ENCODE measurements at places on chromosomes 11 and 22.
A peak's percentile ranks its signal among the peaks of the same experiment; 100 is the strongest.

DNA sequence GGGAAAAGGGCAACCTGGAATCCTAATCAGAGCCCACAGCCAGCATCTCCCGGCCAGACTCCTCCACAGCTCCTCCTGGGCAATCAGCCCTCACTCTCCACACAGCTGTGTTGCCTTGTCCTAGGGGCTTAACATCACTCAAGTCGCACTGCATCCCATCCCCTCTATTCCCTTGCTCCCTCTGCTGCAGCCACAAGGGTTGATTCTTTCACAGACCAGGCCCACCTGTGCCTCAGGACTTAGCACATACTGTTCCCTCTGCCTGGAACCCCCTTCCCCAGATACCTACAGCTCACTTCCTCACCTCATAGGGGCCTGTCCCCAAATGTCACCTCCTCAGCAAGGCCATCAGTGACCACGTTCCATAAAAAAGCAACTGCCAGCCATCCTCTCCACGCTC, 18.4 kb downstream of the SPATA19 start:
- DNase-seq, result no peak

- peak; percentile 37 for DNase-seq
Measured at GRCh38 chr11:2975594-2975993, 16.5 kb downstream of the NAP1L4 start.

DNA sequence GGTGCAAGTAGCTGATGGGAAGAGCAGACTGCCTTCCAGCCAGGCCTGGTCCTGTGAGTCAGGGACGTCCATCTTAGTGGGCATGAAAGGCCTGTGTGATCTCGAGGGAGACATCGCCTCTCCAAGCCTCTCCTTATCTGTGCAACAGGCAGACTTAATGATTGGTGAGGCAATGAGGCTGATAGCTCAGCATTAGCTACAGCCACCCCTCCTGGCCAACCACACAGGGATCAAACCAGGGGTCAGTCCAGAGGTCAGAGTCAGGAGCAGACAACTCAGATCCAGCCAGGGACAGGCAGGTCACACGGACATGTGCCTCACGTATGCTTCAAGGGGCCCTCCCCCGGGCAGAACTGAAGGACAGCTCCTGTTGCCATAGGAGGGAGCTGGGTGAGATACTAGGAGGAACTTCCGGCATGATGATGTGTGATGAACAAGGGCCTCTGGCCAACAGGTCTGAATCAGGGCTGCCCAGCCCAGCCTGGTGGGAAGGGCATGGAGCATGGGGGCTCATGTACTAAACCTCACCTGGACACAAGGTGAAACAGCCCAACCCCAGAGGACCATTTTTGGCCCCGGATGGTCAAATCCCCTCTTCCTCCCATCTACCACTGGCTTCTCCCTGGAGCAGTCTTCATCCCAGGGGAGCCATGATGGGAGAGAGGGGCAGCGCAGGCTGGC, 2.8 kb upstream of the APOC3 start:
- no peak for DNase-seq

GRCh38 chr11:35515224-35515623, 10.2 kb downstream of the PAMR1 start:
- no peak for DNase-seq

DNA sequence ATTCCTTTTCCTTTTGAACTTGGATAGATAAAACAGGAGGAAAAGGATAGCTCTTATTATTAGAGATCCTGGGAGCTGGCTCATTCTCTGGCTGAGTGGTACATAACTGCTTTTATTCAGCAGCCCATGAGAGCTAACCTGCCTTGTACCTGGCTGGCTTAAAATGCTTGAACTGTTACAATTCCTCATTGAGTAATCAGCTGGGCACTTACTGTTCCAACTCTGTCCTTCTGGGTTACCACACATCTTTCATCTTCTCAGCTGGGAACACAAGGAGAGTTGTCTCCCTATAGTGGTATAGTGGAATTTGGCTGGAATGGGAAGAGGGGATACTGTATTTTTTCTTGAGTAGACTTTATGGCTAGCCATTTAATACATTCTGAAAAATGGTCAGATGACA, 39.8 kb upstream of the SPTBN2 start:
- no peak for DNase-seq

- no peak for DNase-seq
Measured at GRCh38 chr11:1939006-1939625, 8.0 kb upstream of the MRPL23 start.

GRCh38 chr11:93935826-93936225, 85.3 kb upstream of the HEPHL1 start:
- DNase-seq, result no peak

DNA sequence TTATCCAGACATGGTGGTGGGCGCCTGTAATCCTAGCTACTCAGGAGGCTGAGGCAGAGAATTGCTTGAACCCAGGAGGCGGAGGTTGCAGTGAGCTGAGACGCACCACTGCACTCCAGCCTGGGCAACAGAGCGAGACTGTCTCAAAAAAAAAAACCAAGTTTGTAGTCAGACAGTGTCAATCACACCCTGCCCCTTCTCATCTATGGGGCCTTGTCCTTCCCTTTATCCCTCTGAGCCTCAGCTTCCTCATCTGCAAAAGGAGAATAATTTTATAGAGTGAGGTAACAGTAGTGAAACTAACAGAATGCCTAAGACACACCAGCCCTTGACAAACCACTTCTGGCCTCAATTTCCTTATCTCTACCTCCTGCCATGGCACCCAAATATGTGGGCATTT, 10.7 kb downstream of the BCL9L start:
- no peak for DNase-seq

- DNase-seq, result no peak
Measured at GRCh38 chr11:62427630-62428233, 8.9 kb downstream of the SCGB1A1 start.

- DNase-seq, result no peak
Measured at GRCh38 chr22:27329131-27329850, 472.3 kb downstream of the MN1 start.

DNA sequence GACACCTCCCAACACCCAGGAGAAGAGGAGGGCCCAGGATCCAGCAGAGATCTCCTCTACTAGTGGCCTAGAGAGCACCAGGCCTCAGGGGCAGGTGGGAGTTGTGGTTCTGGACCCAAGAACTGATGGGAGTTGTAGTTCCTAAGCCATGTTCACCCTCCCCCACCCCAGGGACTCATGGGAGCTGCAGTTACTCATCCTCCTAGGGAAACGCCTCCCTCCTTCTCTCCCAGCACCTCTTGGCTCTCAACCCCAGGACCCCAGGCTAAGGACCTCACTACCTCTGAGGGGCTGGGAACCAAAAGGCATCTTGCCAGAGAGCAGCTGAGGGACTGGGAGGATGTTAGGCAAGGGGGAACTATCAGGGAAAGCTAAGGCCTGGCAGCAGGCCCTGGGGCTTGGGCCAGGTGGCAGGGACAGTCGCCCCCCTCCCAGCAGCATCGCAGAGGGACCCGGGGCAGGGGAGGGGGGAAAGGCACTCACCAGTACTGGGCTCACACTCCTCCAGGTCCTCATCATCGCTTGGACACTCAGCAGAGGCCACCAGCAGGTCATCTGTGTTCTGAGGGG, 28.9 kb downstream of the SLC22A12 start:
- DNase-seq, result no peak

DNA sequence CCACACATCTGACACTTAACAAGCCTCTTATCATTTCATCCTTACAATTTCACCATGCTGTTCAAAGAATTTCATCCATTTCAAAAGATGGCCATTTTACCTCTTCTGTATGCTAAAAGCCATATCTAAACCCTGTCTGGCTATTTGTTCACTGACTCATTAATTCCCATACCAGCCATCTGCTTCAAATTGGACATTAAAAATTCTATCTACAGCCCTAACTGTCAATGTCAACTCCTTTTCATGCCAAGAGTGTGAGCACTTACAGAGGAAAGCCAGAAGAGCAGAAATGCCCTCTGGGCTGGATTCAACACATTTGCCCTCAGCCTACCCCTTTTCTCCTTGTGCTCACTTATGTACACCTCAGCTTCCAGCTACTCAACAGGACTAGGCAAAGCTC, 59.2 kb downstream of the SYTL2 start:
- DNase-seq, result no peak

- no peak for DNase-seq
Measured at GRCh38 chr11:111408789-111409727, 30.0 kb upstream of the POU2AF1 start.

- DNase-seq, result no peak
Measured at GRCh38 chr11:101915791-101916291, 481 bp downstream of the ANGPTL5 start.

DNA sequence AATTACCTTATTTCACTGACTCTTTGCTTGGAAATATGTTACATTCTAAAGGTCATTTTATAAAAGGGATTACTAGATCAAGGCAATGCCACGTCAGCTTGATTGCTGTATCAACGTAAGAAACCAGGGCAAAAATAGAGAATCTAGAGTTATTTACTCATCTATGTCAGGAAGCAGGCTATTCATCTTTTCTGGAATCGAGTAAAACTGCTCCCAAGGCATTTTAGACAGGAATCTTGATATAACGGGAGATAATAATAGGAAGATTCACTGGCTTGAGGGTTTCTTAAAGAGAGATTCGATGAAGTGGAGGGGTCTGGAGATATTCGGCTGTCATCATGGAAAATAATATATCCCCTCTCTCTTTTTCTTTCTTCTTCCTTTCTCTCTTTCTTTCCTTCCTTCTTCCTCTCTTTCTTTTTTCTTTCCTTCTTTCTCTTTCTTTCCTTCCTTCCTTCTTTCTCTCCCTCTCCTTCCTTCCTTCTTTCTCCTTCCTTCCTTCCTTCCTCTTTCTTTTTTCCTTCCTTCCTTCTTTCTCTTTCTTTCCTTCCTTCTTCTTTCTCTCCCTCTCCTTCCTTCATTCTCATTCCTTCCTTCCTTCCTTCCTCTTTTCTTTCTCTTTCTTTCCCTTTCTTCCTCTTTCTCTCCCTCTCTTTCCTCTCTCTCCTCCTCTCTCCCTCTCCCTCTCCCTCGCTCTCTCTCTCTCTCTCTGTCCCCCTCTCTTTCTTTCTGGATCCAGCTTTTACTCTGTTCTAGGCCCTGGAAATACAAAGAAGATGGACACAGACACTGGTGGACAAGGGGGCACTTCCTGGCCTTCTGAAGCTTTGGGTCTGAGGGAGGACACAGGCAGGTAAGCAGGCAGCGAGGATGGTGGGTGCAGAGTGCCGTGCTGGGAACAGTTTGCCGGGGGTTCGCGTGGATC, 18.1 kb upstream of the RASD2 start:
- no peak for DNase-seq

DNA sequence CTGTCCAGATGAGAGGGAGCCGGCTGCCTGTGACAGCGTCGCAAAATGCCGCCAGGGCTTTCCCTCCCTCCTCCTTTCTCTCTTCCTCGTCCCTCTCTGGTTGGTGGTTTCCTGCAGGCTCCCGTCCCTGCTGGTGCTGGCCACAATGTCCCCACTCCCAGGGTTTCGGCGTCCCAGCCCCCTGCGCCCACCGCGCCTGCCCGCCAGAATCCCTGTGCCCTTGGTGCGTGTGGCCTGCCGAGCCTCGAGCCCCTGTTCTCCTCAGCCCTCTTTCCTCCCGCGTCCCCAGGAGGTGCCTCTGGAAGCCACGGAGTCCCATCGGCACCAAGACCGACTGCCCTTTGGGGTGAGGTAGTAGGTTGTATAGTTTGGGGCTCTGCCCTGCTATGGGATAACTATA, 37.9 kb upstream of the PPARA start:
- no peak for DNase-seq

DNA sequence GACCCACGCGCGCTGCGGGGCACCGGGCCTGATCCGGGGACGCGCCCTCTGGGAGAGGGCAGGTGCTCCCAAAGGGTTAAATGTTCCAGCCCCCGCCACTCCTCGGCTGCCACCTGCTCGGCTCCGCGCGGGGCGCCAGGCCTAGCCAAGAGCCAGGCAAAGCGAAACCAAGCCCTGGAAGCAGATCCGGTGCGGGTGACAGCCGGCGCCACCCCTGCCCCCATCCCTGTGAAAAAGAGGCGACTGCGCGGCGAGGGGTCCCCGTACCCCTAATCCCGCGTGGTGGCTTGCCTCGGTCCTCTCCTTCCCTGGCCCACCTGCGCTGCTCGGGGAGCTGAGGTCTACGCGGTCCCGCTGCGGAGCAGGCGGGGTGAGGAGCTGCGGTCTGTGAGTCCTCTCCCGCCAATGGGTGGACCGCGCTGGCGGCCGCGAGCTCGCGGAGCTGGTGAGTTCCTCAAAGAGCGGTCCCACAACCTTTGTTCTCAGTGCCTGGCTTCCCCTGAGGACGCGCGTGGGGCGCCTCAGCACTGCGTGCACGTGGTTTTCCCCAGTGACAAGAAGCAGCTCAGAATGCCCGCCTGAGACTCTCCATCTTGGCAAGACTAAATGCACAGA, at the start of gene ME3:
TSS of gene ME3 (minus strand) at position 610 of the 615 bp plus-strand sequence.
- peak; percentile 13 for DNase-seq

- DNase-seq, result no peak
Measured at GRCh38 chr11:12962306-12962705, 46.8 kb upstream of the RASSF10 start.

DNA sequence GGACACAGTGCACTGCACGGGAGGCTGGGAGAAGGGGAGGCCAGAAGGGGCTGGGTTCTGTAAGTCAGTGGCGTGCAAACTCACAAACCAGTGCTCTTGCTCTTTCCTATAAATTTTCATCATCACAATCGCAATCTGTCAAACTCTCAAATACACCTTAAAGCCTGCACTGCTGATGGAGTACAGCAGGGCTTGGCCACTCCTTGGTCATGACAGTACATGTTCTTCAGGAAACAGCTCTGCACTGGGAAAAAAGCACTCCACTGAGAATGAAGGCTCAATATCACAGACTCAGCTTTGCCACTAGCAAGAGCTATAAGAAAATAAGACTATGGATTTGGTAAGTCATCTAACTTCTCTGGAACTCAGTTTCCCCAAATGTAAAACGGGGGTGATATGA, 111.0 kb downstream of the RBFOX2 start:
- DNase-seq, result no peak

DNA sequence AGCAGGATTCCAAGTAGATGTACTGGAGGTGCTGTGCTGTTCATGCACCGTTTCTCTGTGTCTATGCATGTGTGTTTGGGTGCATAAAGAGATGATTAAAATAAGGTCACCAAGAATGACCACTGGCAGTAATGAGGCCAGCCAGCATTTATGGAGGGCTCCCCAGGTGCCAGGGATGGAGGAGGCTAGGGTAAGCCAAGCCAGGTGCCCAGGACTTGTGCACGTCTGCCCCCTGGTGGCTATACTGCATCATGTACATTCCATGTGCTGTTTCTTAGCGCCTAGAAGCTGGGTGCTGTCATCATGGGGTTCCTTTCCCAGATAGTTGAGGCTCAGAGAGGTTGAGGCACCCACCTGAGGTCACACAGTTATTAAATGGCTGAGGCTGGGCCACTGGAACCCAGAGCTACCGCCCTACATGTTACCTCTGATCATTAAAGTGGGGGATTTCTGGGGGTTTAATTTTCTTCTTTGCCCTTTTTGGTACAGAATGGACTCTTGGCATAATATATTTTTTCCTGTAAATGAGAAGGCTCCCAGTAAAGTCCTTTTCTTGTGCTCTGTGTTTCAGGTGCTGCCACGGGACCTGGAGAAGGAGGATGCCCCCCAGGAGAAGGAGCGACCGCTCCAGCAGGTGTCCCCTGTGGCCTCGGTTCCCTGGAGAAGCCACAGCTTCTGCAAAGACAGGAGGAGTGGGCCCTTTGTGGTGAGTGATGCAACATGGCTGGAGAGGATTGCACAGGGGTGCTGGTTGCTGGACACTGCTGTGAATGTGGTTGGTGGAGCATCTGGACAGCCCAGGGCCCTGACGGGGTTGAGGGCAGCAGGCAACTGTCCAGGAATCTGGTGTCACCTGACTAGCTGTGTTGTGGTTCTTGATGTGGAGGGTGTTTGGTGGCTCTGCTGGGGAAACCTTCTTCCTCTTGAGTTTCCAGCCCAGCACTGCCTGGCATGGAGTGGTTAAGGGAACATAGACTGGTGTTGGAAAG, 96.4 kb downstream of the KIAA1671 start:
- peak; percentile 37 for DNase-seq
